ENCODE measurements at places on chromosomes 3 and 15. TPM values are rescaled to one million over a fixed set of nuclear protein-coding genes. Genes with fewer than 3 reads are reported as not detected.

Gene COL8A1
- 16.4 TPM for total RNA-seq

Gene SAMD7
- not detected for total RNA-seq

Gene EOGT
- total RNA-seq, result 28.2 TPM

Gene DPPA2
- not detected for total RNA-seq

Gene PAK6
- total RNA-seq, result 8.2 TPM

Gene FHIT
- total RNA-seq, result 16.0 TPM

Gene GPR160
- total RNA-seq, result 0.99 TPM

Gene C3orf22
- total RNA-seq, result not detected

Gene RPL4
- total RNA-seq, result 1,358 TPM

Gene CIP2A
- total RNA-seq, result 1.6 TPM

Gene SUSD5
- total RNA-seq, result 0.80 TPM

Gene PRRT3
- total RNA-seq, result 0.47 TPM

Gene RETNLB
- not detected for total RNA-seq

Gene SPTBN5
- 2.7 TPM for total RNA-seq

Gene KNG1
- total RNA-seq, result 0.14 TPM

Gene ITPKA
- total RNA-seq, result 1.9 TPM

Gene KBTBD12
- 41.8 TPM for total RNA-seq

Gene PCBP4
- 73.0 TPM for total RNA-seq

Gene EFCC1
- total RNA-seq, result 1.5 TPM

Gene RAB6B
- 59.1 TPM for total RNA-seq

Gene GCHFR
- total RNA-seq, result 7.1 TPM

Gene VEPH1
- total RNA-seq, result 0.16 TPM

Gene C3orf85
- not detected for total RNA-seq

Gene GOLGA6A
- total RNA-seq, result not detected

Gene SCAP
- total RNA-seq, result 43.1 TPM

Gene TJP1
- total RNA-seq, result 108 TPM

Gene GP9
- total RNA-seq, result not detected

Gene WWTR1
- total RNA-seq, result 39.1 TPM

Gene FSIP1
- total RNA-seq, result 1.2 TPM

Gene CHL1
- 8.8 TPM for total RNA-seq

Gene REC114
- total RNA-seq, result 1.4 TPM

Gene CYP1A1
- total RNA-seq, result 0.41 TPM

Gene KCNMB2
- total RNA-seq, result 2.1 TPM

Gene CCDC80
- total RNA-seq, result 171 TPM

Gene FANCD2OS
- total RNA-seq, result not detected

Gene WDR93
- not detected for total RNA-seq

Gene GDPGP1
- 15.5 TPM for total RNA-seq

Gene NUDT16
- total RNA-seq, result 35.3 TPM

Gene PLCH1
- total RNA-seq, result 0.85 TPM

Gene CCR8
- total RNA-seq, result not detected

Gene ZNF106
- total RNA-seq, result 680 TPM

Gene ATP10A
- 0.58 TPM for total RNA-seq

Gene PLIN1
- 1.6 TPM for total RNA-seq

Gene ADGRG7
- total RNA-seq, result not detected

Gene CDC25A
- 0.52 TPM for total RNA-seq

Gene CPEB1
- total RNA-seq, result 1.6 TPM

Gene ROPN1
- not detected for total RNA-seq

Gene PP2D1
- not detected for total RNA-seq

Gene AQP9
- 0.77 TPM for total RNA-seq

Gene GP5
- total RNA-seq, result not detected

Gene CA12
- total RNA-seq, result 0.25 TPM

Gene SLC28A1
- 0.91 TPM for total RNA-seq

Gene CSTA
- 0.74 TPM for total RNA-seq
